ENCODE measurements at places on chromosomes 1 and 21.

DNA sequence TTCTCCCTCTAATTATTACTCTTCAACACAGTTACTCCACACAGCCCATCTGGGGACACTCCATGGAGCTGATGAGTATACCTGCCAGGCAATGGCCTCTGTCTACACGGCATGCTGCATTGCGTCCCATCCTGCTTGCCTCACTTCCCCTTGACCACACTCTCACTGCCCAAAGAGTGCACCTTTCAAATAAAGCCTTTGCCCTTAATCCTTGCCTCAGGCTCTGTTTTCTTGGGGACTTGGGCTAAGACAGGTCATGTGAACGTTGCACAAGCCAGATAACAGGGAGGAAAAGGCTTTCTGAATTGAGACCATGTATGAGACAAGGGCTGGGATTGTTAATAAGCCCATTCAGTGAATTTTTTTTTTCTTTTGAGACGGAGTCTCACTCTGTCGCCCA lies 40.0 kb upstream of the SIM2 start:
- DNase-seq = no peak

DNA sequence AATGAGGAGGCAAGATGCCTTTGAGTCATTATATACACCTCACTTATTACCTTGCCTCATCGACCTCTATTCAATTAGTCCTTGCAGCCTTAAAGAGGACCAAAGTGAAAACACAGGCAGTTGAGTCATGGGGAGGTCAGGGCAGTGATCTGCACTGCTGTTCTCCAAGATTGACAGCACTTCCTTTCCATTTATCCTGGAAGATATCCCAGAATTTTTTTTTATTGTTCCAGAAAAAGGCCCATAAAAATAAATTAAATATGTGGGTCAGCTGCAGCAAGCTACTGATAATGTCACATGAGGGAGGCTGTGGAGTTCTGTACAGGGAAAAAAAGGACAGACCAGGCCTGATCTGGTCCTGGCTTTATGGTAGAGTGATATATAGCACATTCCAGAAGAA lies 33.2 kb upstream of the CDC42BPA start:
- no peak for DNase-seq

DNA sequence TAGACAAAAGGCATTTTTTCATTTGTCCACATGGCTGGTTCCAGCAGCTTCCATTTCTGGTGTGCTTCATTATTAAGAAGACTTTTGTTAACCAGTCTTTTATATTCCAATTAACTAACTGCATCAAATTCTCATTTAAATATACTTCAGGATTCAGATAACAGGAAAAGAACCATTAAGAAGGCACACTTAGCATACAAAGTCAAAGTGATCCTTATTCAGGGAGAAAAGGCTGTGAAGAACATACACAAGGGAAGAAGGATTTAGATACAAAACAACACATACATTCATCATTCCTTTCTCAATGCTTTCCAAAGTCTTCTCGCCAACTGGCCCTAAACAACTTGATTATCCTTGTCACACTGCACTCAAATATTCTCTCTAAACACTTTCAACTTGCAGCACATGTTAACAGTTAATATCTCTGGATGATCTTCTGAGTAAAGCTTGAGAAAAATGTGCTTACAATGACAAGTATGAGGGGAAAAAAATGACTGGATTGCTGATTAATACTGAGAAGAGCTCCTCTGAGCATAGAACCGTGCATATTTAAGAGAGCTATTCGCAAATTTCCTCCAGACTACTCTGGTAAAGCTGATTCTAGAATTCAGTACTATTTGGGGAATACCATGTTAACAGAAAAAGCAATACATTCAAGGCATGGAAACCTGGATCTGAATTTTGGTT lies 225.2 kb upstream of the TNR start:
- DNase-seq = no peak

DNA sequence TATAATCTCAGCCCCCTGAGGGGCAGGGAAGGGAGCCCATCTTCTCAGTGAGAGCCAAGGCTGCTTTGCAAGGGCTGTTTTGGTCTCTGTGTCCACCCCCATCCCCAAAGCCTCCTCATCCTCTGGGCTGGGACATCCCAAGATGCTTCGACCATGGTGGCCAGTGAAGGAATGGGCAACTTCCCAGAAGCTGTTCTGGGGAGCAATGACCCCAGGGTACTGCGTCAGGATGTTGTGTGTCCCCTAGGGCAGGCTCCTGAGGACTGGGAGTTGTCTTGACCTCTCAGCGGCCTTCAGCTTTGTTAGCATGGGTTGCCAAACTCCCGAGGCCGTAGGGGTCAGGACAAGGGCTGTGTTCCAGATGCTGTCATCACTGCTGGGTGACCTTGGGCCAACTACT lies 238.4 kb upstream of the POU3F1 start:
- no peak for DNase-seq

DNA sequence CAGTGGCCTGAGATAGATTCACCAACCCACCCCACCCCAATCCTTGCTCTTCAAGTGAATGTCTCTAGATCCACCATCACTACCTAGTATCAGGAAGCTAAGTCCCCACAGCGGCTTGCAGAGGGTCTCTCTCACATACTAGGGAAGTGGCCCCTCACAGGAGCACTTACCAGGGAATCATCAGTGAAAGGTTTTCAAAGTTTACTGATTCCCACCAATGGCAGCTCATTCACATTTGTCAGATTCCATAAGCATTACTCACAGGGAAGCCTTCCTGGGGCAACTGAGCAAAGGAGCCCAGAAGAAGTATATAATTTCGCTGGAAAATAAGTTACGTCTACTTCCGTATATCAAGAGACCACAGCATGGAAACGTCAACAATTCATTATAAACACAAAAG lies 120.8 kb downstream of the GREM2 start:
- no peak for DNase-seq

DNA sequence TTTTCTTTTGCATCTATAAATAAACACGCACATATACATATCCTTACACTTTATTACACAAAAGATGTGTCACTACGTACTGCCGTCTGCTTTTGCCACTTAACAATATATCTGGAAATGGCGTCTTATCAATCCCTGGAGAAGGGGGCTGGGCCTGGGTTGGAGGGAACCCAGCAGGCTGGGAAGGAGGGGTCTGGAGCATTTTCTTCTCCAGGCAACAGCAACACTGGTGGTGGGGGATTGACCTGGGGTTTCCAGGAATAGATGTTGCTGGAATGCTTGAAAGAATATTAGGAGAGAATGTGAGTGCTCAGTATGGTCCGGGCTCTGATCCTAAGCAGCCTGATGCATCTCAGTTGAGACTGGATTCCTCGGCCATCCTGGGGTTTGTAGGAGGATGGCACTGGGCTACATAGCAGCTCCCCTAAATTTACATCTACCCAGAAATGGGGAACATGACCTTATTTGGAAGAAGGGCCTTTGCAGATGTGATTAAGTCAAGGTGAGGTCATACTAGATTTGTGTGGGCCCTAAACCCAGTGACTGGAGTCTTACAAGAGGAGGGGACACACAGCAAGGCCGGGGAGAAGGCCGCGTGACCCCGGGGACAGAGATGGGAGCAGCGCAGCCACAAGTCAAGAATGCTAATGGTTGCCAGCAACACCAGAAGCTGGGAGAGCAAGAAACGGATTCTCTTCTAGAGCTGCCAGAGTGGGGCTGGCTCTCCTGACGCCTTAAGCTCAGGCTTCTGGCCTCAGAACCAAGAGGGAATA lies 98.6 kb downstream of the SIK1 start:
- DNase-seq = no peak

DNA sequence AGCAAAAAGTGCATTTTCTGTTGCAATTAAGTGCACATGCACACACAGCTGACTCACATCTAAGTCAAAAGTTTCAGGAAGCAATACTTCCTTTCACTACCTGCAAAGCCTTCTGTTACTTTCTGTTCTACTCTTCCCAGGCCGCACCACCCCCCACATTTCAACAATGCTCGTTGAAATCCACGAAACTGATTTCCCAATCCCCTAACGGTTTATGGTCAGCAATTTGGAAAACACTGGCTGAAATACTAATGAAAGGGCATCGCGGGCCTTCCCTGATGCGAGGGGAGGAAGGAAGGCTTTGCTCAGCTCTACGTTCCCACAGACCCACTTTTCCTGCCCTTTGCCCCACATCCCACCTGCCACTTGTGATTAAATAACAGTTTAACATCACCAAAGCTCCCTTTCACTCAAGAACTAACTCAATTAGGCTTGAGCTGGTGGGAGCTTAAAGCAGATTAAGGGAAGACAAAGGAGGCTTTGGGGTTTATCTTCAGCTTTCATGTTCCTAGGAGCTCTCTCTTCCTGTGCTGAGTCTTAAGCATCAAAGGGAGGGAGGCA lies 243.2 kb upstream of the RAB4A start:
- no peak for DNase-seq

DNA sequence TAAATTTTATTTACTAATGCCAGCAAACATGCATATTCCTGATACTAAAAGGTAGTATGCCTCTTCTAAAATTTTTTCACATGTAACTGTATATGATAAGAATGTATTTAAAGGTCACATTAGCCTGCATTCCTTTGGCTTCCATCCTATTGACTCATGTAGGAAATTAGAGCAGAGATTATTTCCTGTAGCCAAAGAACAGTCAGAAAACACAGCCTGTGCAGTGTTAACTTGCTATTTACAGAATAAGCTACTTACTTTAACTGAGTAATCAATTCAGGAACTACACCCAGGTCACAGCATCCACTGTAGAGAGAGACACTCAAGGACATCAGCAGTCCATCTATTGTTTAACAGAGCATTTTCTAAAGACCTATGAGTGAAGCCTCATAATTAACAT lies 154.5 kb upstream of the ADGRL4 start:
- DNase-seq = no peak

DNA sequence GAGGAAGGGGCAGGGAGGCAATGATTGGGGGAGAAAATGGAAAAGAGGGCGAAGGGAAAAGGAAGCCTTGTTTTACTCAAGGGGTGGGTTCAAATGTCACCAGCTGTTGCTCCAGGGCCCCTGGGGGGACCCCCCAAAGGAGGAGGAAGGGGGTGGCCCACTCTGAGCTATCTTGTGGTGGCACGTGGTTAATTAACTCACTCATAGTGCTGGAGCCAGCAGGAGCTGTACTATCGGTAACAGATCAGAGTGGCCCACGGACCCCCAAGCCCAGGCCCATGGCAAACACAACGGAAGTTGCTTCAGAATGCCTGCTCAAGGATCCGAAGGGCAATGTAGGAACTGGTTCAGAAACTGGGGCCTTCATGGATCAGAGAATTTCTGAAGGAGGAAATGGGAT lies 7.2 kb downstream of the TFF2 start:
- DNase-seq = no peak
